ENCODE measurements at places on chromosomes 3 and 15. TPM values are rescaled to one million over a fixed set of nuclear protein-coding genes. Genes with fewer than 3 reads are reported as not detected.

Gene ABHD17C
- total RNA-seq = 20.9 TPM

Gene GRAMD1C
- 1.0 TPM for total RNA-seq

Gene TP63
- total RNA-seq = 0.11 TPM

Gene GOLGA8G
- total RNA-seq = not detected

Gene HEG1
- 24.9 TPM for total RNA-seq

Gene CCK
- 0.59 TPM for total RNA-seq

Gene MYEF2
- 56.5 TPM for total RNA-seq

Gene PCOLCE2
- 18.0 TPM for total RNA-seq

Gene PTH1R
- total RNA-seq = 0.69 TPM

Gene ARHGEF26
- total RNA-seq = 10.1 TPM

Gene VIPR1
- 11.8 TPM for total RNA-seq

Gene CD200
- total RNA-seq = 49.2 TPM

Gene ROPN1
- total RNA-seq = not detected

Gene PPP1R14D
- not detected for total RNA-seq

Gene ZNF35
- total RNA-seq = 16.0 TPM

Gene HHLA2
- total RNA-seq = not detected

Gene SHC4
- total RNA-seq = 0.29 TPM

Gene SPSB4
- 2.3 TPM for total RNA-seq

All from endodermal cell (in vitro differentiated cells).